CD4-positive, alpha-beta T cell treated with Interleukin-15 for 1 hour (primary cell): ENCODE measurements at places on chromosomes 11 and 22.

- DNase-seq = no peak
These were observed 83.6 kb downstream of the CLPB start for GRCh38 chr11:72350752-72351151.

DNA sequence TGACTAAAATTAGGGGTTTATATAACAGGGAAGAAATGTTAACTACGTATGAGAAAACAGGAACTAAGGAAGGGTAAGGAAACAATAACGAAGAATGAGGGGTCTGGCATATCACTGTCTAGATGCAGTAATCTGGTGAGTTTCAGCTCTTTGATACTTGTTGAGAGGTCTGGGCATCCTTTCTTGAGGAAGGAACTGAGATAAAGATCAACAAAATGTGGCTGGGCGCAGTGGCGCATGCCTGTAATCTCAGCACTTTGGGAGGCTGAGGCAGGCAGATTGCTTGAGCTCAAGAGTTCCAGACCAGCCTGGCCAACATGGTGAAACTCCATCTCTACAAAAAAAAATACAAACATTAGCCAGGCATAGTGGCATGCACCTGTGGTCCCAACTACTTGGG, 2.7 kb downstream of the DCDC1 start:
- DNase-seq = no peak

DNA sequence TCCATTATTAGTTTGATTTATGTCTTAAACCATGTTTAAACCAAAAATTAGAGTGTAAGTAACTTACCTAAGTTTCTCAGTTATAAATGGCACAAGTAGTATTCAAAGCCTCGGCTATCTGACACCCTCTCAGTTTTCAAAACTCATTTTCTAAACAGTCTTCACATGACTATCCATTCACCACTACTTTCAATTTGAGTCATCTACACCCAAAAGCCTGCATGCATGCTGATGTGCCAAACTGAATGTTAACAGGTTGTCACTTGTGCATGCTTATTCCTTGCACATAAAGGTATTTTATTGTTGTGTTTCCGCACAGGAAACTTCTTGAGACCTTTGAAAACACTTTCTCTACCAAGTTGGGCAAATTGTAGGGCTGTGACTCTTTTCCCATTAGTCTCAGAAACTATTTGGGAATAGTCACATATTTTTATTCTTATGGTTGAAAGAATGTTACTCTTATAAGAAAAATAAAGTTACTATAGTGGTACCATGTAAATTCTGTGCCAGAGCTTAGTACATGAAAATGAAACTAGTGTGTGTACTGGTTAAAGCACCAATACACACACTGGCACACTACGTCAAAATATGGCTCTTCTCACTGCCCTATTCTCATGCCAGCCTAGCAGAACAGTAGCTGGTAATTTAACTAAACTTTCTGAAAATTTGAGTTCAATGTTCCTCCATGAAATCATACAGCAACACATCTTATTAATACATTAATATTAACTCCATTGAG, 2.2 kb upstream of the OR51E2 start:
- no peak for DNase-seq

DNA sequence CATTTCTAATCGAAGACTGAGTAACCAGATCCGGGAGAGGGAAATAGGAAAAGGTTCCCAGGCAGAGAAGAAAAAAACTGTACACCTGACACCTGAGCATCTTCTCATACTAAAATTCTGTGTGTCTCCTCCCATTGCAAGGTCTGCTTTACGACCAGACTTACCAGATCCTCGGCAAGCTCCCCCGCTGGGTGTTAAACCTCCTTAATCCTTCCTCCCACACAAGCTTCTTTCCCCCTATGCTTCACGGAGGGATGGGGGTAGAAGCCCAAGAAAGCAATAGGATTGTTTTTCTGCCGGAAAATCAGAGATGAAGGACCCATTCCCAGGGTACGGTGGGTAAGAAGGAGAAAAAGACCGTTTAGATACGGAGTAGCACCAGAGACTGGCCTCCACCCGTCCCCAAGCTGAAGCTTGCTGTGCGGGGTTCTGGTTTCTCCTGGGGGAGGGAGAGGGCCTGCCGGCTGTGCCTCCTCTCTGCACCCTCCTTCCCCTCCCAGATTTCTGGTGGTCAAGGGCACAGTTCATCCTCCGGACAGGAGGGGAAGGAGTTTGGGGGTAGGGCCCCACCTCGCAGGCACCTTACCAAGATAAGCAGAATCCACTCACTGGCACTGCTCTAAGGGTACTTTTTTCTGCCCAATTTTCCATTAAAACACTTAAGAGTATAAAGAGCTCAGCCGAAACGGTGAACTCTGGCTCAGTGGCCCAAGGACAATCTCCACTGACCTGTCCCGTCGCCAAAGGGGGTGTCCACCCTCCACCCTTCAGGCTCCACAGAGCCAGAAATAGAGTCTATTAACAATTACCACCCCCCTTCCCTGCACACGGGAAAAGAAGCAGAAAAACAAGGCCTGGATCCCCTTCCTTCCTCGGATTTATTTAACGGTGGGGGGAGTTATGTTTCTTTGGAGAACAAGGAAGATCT, 1.2 kb downstream of the TOB2 start:
- no peak for DNase-seq

DNA sequence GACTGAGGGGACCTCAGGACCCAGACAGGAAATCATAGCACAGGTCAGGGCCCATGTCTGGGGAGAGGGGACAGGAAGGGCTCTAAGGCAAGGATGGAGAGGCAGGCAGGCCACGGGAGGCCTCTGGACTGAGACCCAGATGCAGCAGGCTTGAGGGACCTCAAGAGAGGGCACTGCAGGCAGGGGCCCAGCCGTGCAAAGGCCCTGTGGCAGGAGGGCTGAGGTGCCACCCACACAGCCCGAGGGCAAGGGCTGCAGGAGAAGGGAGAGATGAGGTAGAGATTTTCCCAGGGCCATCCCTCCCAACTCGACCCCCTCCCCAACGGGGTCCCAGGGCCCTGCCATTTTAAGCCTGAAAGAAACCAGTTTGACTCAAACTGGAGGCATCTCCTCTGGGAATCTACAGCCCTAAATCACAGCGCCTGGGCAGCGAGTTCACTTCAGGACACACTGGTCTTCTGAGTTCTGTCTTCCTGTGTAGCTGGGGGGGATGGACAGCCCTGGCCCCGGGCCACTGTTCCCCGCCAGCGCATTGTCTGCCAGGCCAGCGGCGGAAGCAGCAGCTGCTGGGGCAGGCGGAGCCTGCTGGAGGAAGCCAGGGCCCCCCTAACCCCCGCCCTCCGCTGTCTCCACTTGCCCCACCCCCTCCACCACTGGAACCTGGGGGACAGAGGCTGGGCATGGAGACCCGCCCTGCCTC, 20.3 kb upstream of the WNT7B start:
- peak; percentile 72 for DNase-seq

DNA sequence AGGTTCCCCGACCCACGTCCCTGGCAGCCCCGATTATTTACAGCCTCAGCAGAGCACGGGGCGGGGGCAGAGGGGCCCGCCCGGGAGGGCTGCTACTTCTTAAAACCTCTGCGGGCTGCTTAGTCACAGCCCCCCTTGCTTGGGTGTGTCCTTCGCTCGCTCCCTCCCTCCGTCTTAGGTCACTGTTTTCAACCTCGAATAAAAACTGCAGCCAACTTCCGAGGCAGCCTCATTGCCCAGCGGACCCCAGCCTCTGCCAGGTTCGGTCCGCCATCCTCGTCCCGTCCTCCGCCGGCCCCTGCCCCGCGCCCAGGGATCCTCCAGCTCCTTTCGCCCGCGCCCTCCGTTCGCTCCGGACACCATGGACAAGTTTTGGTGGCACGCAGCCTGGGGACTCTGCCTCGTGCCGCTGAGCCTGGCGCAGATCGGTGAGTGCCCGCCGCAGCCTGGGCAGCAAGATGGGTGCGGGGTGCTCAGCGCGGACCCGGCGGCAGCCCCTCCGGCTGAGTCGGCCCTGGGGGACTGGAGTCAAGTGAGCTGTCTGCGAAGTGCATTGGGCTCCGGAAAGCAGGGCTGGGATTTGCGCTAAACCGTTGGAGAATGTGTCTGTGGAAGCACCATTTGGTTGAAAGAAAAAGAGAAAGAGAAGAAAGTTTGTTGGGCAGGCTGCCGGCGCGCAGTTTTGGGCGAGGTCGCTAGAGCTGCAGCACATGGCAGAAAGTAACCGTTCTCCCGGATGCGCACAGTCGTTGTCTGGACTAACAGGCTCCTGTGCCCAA, at the start of gene CD44:
Gene CD44, plus strand, starts transcription at position 229 of the 779 bp plus-strand sequence. Its CDS starts 133 bp downstream, at position 362.
- DNase-seq = peak; percentile 95

GRCh38 chr11:44788536-44789261, 61.9 kb downstream of the TSPAN18 start:
- no peak for DNase-seq

DNA sequence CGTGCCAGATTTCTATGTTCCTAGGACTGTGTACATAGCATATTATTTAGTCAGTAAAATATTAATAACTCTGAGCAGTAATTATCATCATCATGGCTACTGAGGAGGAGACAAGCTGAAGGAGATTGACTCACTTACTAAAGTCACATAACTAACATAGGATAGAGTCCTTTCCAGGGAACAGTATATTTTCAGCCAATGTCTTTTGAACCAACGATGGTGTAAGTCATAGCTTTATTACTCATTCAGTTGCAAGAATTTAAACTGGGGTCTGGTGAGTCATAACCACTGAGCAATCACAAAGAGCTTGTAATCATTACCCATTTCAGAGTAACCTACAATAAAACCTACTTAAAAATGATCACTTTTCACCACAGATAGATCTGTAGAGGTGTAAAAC, 1564.8 kb upstream of the TENM4 start:
- DNase-seq = no peak

DNA sequence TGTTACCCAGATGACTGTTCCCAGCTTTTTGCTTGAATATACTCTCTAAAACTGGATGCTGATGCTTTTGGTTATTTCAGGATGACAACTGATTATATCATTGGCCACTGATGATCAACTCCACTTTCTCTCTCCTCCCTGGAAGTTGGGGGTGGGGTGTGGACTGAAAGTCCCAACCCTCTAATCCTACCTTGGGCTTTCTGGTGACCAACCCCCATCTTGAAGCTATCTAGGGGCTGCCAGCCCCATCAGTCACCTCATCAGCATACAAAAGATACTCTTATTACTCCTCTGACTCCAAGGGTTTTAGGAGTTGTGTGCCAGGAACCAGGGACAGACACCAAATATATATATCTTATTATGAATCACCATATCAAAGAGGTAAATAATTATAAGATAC, 69.3 kb downstream of the SLC25A17 start:
- DNase-seq = no peak

DNA sequence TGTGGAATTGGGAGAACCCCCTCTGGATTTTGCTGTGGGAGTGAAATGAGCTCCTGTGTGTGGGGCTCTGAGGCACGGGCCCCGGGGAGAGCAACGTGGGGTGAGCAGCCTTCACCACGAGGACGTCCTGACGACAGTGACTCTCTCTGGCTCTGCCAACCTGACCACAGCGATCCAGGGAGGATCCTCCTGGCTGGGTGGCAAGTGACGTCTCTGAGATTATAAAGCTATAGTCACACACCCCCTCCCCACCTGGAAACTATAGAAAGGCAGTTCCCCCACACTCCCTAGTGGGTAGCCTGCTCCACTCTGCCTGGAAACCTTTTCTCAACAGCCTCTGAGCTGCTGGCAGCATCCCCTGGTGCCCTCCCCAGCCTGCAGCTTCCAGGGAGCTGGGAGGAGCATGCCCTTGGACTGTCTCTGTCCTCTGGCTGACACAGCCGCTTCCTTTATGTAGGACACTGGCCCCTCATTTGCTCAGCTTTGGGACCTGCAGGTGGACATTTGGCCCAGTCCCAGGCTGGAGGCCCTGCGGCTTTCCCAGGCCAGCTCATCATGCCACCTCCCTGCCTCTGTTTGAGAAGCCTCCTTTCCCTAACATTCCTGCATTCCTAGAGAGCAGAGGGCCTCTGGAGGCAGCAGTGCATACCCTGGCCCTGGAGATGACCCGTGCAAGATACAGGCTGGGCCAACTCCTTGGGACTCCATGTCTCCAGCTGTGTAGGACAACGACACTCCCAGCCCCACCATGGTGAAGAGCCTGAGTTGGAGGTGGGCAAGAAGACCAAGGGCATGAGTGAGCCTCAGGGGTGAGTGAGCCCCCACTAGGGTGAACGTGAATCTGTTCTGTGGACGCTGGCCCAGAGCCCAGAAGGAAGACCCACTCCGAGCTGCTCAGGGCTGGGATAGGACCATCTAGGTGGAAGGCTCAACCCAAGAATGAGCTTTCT, 314.0 kb downstream of the NTM start:
- DNase-seq = no peak

DNA sequence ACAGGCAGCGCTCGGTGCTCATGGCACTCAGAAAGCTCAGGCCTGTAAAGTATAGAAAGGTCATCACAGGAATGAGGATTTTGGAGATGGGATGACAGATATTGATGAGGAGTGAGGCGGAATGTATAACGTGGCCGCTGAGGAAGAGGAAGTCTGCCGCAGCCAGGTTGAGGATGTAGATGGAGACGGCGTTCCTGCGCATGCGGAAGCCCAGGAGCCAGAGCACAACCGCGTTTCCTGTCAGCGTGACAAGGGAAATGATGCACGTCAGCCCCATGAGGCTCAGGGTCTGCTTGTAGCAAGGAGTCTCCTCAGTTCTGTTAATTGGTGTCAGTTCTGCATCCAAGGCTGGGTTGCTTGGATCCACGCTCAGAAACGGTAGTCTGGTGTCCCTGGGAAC, 33.1 kb upstream of the MRGPRX1 start:
- DNase-seq = no peak

DNA sequence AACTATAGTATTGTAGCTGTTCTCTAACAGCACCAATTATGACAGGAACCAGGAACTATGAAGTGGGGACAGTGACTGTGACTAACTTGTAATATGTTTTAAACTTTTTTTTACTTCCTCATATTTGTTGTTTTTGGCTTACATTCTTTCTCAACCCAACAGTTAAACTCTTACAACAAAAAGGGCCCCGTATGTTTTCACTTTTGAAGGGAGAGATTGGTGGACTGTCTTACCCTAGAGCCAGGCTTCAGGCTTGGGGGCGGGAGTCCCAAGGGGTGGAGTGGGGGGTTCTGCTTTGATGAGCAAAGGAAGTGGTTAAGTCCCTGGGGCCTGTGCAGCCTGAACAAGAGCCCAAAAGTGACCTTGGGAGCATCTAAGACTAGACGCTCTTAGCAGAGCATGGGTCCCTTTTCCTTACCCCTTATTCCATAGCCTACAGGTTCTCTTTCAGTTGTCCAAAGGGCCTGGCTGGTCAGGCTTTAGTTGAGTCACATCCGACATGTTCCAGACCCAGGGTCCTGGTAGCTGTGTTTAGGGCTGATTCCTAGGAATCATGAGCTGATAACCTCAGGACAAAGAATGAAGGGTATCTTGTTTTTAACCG, 38.8 kb downstream of the STIM1 start:
- peak; percentile 85 for DNase-seq

DNA sequence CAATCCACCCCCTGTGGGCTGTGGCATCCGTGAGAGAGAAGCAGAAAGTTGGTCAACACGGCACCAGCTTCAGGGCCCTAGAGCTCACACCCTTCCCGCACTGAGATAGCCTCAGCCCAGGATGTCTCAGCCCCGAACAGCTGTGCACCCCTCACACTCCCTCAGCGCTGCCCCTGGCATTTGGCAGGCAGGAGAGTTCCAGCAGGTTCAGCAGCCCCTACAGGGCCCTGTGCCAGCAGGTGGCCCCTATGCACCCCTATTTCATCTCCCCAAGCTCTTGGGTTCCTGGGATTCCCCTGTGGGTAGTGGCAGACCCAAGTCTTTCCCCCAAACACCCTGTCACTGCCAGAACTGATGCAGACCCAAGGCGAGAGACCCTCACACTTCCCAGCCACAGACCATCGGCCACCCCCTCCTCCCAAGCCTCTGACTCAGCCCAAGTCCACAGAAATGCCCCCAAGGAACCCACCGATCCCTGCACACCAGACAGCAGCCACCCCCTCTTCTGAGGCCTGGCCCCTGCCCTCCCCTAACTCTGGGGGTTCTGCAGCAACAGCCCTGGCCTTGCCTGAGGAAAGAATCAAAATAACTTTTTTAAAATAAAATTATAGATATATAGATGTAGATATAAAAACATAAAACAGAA, 183.6 kb downstream of the IGLL1 start:
- DNase-seq = peak; percentile 11
